ENCODE measurements at places on chromosomes 16 and 17.
A peak's percentile ranks its signal among the peaks of the same experiment; 100 is the strongest.

DNA sequence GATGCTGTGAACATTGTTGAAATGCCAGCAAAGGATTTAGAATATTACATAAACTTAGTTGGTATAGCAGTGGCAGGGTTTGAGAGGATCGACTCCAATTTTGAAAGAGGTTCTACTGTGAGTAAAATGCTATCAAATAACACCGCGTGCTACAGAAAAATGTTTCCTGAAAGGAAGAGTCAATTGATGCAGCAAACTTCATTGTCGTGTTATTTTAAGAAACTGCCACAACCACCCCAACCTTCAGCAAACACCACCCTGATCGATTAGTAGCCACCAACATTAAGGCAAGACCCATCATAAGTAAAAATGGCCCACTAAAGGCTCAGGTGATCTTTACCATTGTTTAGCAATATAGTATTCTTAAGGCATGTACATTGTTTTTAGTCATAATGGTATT is 27.3 kb downstream of the HLF start:
- no peak for DNase-seq

DNA sequence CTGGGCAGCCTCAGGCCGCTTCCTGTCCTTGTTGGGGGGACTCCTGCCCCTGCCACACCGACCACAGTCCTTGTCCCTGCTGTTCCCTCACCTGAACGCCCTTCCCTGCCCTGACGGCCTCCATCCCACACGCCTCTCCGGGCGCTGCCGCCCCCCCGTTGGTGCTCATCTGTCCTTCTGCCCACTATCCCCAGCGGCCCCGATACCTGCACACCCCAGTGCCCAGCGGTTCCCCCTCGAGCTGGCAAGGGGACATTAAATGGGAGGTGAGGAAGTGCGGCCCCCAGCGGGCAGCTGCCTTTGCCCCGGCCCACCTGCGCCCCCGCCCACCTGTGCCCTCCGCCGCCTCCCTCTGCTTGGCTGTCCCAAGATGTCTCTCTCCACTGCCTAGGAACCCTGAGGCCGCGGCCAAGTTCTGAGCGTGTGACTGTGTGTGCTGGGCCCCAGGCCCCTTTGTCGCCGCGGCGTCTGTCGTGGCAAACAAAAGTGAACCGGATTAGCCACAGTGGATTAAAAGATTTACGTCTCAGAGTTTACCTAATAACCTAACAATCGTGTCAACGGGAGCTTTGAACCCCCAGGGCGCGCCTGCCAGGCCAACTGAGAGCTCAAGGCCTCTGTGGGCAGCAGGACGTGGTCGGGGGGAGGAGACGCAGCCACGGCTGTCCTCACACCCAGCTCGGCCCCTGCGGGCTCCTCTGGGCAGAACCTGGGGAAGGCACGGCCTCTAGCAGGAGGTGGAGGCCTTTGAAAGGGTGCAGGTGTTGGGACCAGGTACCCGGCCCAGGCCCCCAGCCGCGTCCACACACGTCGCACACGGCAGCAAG is 7.6 kb upstream of the AXIN1 start:
- DNase-seq, result no peak

DNA sequence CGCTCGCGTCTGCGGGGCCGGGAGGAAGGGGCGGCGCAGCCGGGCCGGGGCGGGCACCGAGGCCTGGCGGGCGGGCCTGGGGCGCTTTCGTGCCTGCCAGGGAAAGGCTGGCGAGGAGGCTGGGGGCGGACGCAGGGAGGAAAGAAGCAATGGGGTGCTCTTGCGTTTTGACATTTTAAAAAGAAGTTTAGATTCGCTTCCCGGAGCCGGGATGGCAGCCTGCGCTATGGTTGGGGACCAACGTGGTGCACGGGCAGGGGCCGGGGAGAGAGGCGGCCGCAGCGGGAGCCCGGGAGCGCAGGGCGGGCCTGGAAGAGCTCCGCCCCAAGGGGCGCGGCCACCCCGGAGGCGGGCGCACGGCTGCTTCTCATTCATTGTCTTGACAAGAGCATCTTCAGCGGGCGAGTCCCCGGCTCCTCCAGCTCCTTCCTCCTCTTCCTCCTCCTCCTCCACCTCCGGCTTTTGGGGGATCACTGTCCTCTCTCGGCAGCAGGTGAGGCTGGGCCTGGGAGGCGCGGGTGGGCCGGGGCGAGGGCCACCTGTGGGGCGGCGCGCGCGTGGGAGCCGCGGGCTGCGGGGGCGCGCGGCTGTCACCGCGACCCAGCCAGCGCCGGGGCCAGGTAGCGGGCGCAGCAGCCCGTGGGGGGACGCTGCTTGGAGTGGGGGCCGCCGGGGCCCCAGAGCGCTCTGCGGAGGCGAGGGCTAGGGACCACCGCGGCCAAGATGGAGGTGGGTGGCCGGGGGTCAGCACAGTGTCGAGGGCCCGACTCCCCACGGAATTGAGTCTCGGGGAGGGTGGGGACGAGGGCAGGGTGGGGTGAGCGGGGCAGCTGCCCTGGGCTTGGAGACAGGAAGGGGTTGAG is at the start of gene CORO1A:
Gene CORO1A (plus strand): TSS at position 370 of the 863 bp plus-strand sequence. CDS start 1,608 bp downstream, outside the sequence.
- DNase-seq, result peak; percentile 56

DNA sequence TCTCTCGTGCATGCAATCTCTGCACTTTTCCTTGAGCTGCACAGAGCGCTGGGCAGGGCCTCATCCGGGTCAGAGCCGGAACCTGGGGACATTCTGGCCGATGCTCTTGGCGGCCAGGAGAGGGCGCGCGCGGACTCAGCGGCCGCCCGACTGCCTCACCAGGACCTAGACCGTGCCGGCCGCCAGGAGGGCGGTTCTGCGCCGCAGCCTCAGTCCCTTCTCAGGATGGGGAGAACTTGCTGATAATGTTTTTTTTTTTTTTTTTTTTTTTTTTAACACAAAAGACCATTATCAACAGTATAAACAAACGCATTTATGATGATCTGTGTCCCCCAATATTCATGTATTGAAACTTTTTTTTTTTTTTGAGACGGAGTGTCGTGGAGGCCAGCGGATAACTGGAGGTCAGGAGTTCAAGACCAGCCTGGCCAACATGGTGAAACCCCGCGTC is 8.1 kb upstream of the FLYWCH2 start:
- peak; percentile 64 for DNase-seq

GRCh38 chr17:41211845-41212466 is 14.5 kb upstream of the KRTAP9-2 start:
- no peak for DNase-seq

GRCh38 chr17:35479271-35479670 is 30.7 kb upstream of the SLFN13 start:
- DNase-seq, result no peak

GRCh38 chr16:8720080-8720966 is 45.9 kb downstream of the ABAT start:
- DNase-seq, result peak; percentile 34

GRCh38 chr17:42096360-42097111 is 1.7 kb downstream of the ZNF385C start:
- DNase-seq, result no peak

DNA sequence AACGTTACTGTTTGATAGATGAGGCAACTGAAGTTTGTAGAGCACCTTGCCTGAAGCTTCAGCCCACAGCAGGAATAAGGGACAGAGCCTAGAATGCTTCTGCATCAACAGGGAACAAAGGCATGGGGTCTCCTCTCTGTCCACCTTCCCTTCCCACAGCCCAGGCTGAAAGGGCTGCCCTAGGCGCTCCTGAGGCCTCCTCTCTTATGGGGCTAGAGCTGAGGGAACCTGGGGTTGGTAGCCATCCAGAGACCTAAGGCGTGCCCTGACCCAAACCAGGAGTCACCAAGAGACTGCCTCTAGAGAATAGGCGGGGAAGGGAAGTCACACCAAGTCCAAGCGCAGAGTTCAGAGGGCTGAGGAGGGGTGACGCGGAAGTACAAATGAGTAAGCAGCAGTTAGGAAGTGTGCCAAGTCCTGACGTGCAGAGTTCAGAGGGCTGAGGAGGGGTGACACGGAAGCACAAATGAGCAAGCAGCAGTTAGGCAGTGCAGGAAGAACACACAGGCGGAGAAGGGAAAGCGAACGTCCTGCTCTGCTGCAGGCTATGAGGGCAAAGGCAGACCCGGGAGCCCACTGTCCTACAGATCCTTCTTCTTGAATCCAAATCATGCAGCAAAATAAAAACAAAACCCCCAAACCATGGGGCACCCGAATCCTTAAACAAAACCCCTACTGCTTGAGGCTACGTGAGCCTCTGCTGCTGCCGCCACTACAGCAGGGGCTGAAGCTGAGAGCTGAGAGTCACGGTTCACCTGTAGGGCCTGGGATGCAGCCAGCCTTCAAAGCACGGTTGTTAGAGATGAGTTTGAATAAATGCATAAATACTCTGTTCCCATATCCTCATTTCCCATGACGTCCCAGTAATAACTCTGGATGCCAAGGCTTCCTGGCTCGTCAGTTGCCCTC is 2.7 kb upstream of the SPG7 start:
- peak; percentile 42 for DNase-seq

DNA sequence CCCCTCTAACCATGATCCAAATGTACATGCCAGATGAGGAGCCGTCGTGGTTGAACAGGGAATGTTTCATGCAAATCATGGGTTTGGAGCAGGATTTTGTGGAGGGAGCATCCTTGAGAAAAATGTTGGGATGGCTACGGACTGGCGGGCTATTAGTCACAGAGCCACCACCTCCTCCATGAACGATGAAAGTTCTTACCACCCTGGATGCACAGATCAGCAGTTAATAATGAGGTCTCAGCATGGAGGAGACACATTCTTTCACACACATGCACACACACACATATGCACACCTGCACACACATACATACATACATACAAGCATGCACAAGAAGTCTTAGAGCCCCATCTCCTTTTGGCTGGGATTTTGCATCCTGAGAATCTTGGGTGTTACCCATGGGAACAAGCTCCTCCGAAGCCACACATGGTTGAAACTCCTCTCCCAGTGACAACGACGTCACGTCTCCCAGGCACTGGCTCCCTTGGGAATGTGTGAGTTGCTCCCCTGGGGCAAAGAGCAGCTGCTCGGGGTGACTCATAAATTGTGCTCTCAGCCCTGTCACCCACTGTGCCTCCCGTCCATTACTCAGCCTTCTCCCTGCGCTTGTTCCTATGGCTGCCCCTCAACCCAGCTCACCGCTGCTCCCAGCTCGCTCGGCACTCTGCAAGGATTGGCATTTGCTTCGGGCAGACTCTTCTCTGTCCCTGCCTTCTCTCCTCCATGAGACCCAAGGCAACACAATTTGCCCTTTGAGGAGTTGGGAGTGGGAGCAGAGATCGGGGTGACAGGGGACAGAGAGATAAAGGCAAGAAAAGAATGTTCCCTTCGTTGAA is 344.6 kb downstream of the SOX9 start:
- no peak for DNase-seq

Measured in substantia nigra (tissue), 51 donors.